ENCODE measurements at places on chromosomes 1 and 21.

GRCh38 chr1:204382714-204383083, 23.0 kb upstream of the PLEKHA6 start:
- no peak for DNase-seq

GRCh38 chr1:59733443-59734141, 81.2 kb upstream of the HOOK1 start:
- DNase-seq, result no peak

GRCh38 chr1:43454270-43455011, 710 bp upstream of the HYI start:
- peak; percentile 30 for DNase-seq

- DNase-seq, result no peak
Measured at GRCh38 chr1:36436821-36437220, 13.4 kb downstream of the OSCP1 start.

- no peak for DNase-seq
Measured at GRCh38 chr1:245154429-245155271, at the start of gene KIF26B. TSS of gene KIF26B (plus strand) at chr1:245154985. CDS start at chr1:245155425, 440 bp downstream.
